Mammary epithelial cell (primary cell): ENCODE measurements at places on chromosomes 11 and 22.

DNA sequence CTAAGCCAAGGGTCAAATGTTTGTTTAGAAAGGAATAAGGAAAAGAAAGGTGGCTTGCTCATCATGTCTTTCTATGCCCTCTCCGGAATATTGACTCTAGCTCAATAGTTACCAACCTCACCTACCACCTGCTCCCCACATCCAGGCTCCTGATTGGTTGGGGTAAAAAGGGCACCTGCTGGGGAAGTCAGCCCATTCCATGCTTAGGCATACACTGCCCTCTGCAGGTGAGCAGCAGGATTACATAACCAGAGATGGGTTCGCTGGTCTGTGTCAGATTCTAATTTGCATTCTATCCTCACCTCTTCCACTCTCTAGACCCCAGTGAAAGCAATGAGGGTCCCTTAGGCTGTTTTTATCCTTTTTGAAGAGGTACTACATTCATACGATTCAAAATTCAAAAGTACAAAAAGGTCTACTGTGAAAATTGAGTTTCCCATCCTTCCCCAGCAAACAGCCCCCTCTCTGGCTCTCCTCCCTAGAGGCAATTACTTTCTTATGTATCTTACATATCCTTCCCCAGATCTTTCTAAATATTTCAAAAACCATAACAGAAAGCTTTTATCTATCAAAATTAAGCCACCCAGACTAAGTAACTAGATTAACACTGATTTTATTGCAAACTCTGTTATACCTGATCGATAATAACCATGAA is 98.0 kb upstream of the ASPHD2 start:
- peak; percentile 57 for DNase-seq

- DNase-seq = peak; percentile 21
These were observed 350.1 kb downstream of the GUCY1A2 start for GRCh38 chr11:106668147-106668546.

GRCh38 chr11:117834068-117834810 is 9.7 kb upstream of the FXYD2 start:
- no peak for DNase-seq

DNA sequence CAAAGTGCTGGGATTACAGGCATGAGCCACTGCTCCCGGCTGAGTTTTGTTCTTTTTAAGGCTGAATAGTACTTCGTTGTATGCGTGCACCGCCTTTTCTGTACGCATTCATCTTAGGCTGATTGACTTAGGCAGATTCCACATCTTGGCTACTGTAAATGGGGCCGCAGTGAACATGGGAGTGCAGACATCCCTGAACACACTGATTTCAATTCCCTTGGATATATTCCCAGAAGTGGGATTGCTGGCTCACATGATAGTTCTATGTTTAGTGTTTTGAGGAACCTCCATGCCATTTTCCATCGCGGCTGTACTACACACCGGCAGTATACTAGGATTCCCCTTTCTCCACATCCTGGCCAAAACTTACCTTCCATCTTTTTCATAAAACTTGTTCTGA is 10.4 kb upstream of the ZNF74 start:
- DNase-seq = no peak

GRCh38 chr11:1822648-1823375 is 12.0 kb upstream of the SYT8 start:
- no peak for DNase-seq

- DNase-seq = peak; percentile 20
These were observed 41.8 kb upstream of the ZBTB16 start for GRCh38 chr11:114017723-114018122.

GRCh38 chr11:57237204-57237681 is at the start of gene APLNR:
APLNR (minus strand) TSS chr11:57237250; CDS start chr11:57237004, 246 bp downstream.
- DNase-seq = no peak

DNA sequence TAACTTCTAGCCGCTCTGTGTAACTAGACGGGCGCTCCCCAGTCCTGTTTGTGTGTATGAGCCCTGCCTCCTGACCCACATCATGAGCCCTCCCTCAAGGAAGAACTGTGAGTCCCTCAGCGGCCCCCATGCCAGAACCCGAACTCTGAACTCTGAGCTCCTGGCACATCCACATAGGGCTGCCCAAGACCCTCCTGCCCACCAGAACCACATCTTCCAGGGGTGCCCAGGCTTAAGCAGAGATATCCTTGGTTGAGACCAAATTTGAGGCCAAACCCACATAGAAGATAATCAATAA is 3.0 kb downstream of the TRIM29 start:
- no peak for DNase-seq
